Keratinocyte (primary cell): ENCODE measurements at places on chromosomes 6 and 20.

GRCh38 chr6:27867945-27868300, 44.3 kb downstream of the OR2B2 start:
- DNase-seq = no peak

DNA sequence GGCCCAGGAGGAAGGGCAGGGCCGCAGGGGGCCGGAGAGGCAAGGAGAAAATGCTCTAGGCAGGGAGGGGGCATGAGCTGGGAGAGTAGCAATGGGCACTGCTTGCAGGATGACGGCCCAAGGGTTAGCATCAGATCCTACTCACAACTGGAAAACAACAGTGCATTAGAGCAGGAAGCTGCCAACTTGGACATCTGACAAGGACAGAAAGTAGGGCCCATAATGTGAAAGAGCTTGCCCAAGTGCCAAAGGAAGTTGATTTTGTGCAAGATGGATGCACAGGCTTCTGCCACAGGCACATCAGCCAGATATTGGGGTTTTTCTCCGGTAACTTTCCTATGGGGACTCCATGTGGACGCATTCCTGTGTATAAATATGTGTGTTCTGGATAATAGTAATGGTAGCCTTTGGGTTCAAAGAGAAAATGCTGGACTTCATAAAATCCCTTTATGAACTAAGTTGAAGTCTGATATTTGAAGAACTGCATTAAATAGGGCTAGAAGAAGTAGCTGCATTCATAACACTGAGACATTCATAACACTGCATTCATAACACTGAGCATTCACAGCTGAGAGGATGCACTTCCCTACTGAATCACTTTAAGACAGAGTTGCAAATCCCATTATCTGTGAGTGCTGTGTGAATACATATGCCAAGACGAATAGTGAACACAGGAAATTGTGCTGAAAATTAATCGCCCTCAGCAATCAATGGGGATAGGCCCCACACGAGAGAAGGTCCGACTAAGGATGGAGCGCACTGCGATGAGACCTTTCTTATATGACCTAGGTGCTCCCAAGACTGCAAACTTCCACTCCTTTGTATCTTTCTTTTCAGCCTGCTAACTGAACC, 235.6 kb upstream of the PRDM1 start:
- DNase-seq = no peak

DNA sequence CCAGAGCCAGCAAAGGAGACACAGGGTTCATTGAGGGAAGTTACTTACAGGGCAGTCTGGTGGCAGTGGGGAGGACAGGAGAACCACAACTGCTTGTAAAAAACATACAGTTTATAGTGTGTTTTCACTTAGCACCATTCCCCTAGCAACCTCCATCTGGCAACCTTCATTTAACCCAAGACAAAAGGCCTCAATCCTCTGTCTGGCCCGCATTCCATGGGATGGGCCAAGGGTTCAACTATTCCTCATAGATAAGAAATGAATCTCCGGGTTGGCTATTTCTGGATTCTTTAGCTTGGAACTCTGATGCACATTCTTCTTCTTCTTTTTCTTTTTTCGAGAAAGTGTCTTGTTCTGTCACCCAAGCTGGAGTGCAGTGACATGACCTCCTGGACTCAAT, 26.3 kb upstream of the FYN start:
- no peak for DNase-seq

GRCh38 chr6:170347091-170347490, 40.5 kb downstream of the FAM120B start:
- no peak for DNase-seq

- DNase-seq = no peak
Observed at GRCh38 chr20:1880529-1881239, 14.5 kb upstream of the SIRPA start.

GRCh38 chr20:59361411-59361810, 61.0 kb downstream of the EDN3 start:
- no peak for DNase-seq

- no peak for DNase-seq
Observed at GRCh38 chr6:15507746-15508145, 155.1 kb downstream of the DTNBP1 start.

- DNase-seq = no peak
Observed at GRCh38 chr6:83417880-83418663, 12.8 kb downstream of the ME1 start.

GRCh38 chr6:104325341-104326172, 534.2 kb downstream of the HACE1 start:
- DNase-seq = no peak

DNA sequence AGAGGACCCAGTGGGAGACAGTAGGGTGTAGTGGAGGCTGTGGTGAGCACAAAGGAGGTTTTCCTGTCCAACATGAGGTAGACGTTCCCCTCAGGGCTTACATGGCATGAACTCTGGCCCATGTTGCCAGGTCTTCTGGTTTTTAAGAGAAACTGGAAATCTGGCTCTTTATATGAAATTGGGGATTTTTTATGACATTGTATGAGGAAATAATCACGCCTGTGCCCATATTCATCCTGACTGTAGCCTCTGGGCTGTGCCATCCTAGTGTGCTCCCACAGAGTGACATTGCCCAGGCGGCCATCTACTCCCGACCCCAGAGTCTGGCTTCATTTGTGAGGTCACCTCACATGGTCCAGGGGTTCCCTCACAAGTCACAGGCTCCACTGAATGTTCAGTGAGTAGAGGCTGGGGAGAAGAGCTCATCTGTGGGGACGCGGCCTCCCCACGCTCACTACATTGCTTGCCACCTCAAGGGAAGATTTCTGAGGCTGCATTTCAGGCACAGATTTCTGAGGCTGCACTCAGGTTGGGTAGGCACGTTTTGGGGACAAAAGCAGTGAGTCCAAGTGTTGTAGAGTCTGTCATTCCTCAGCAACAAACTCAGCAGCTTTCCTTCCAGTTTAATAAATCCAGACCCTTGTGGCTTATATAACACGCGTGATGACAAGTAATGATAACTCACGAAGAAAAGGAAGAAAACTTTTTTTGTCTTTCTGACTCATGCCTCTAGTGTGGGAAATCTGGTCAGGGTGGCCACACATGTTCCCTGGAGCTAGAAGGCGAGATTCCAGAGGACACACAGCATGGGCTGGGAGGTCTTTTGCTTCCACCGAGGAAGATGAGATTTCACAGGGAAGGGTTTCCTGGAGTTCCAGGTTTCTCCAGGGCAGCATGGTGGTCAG, 41.7 kb downstream of the SLC24A3 start:
- DNase-seq = peak; percentile 23

GRCh38 chr6:37302086-37302686, 44.2 kb upstream of the TMEM217 start:
- no peak for DNase-seq

DNA sequence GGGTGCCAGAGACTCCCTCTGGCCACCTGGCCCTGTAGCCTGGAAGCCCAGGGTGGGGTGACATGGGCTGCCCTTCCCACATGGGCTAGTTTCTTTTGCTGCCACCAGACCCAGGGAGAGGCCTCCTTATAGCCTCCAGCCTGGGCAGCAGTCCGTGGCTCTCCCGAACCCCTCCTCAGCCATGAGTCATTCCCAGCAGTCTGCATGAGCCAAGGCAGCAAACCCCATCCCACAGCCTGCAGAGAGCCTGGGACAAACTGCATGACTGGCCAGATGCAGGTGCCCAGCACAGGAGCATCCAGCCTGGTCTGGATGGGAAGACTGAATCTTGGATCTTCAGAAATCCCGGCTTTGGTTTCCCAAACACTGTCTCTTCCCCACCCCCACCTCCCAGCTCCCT, 75.7 kb downstream of the MRPL14 start:
- DNase-seq = no peak

DNA sequence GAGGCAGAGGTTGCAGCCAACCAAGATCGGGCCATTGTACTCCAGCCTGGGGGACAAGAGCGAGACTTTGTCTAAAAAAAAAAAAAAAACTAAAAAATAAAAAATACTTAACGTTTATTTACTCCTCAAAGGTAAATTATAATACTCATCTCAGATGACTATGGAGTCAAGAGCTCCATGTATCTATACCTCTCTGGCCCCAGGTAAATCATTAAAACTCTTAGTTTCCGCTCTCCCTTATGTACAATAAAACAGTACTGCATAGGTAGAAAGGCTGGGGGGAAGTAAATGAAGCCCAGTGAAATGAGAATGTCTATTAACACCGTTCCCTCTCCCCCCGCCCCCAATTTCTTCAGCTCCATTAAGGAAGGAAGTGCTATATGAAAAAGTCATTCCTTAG, 1.2 kb downstream of the SRSF12 start:
- no peak for DNase-seq

DNA sequence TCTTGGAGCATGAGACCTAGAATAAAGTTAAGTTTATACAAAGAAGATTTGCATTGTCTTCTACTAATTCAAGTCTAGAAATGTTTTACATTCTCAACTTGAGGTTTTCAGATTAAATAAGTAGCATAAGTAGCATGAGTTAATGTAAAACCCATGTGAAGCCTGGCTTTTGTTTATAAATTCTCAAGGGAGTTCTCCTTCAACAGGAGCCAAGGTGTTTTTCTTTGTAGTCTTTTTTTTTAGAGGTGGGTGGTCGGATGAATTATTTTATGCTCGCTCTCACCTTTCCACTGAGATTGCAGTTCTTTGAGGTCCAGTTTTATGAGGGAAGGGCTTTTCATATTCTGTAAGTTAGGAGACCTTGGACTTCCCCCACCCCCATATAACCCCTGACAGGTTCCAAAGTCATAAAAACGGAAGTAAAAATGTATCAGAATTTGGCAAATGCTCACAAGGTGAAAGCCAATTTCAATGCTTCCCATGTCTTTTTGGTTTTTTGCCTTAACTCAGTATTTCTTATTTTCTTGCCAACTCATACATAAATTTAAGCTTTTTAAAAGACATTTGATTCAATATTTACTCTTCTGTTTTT, 244.3 kb upstream of the ASCC3 start:
- no peak for DNase-seq

DNA sequence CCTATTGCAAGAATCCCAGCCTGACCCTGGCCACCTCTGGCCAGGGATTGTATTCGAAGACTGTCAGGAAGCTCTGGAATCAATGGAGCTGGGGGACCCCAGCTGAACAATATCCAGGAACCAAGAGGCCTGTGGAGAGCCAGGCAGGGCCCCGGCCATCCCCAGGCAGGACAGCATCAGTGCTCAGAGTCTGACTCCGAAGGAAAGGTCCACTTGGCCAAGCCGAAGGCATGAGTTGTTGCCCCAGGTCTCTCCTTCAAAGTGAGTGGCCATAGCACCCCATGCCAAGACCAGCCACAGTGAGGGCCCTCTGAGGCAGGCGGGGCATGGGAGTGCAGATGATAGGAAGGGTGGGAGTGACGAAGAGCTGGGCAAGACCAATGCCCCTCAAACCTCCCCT, 193.1 kb downstream of the CDH4 start:
- DNase-seq = no peak

GRCh38 chr6:87473419-87473903, 687 bp downstream of the SLC35A1 start:
- no peak for DNase-seq

DNA sequence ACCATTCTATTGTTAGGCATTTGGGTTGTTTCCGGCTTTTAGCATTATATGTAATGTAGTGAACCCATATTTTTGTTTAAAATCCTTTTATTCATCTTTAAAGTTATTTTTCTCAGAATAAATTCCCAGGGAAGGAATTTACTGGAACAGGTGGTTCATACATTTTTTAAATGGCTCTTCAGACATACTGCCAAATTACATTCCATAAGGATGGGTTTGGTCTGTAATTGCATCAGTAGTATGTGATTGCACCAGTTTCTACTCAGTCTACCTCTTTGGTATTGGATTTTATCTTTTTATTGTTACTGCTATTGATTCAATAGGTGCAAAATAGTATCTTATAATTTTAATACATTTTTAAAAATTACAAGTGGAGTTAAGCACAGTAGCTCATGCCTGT, 27.2 kb downstream of the BRPF3 start:
- DNase-seq = no peak

- DNase-seq = no peak
Observed at GRCh38 chr20:44566811-44567210, 15.6 kb upstream of the PKIG start.

DNA sequence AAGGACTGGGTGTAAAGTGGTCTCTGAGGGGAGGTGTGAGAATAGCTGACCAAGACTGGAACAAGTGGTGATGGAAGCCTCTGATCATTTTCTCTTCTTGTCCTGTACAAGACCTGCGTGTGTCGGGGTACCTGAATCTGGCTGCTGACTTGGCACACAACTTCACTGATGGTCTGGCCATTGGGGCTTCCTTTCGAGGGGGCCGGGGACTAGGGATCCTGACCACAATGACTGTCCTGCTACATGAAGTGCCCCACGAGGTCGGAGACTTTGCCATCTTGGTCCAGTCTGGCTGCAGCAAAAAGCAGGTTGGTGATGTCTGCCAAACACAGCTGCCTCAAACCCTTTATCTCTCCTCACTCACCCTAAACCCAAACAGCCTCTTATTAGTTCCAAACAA, 1.7 kb upstream of the HSD17B8 start:
- DNase-seq = no peak

GRCh38 chr6:1044040-1044836, 267.7 kb upstream of the FOXQ1 start:
- DNase-seq = no peak

- no peak for DNase-seq
Observed at GRCh38 chr20:32918296-32918695, 59.6 kb downstream of the EFCAB8 start.

DNA sequence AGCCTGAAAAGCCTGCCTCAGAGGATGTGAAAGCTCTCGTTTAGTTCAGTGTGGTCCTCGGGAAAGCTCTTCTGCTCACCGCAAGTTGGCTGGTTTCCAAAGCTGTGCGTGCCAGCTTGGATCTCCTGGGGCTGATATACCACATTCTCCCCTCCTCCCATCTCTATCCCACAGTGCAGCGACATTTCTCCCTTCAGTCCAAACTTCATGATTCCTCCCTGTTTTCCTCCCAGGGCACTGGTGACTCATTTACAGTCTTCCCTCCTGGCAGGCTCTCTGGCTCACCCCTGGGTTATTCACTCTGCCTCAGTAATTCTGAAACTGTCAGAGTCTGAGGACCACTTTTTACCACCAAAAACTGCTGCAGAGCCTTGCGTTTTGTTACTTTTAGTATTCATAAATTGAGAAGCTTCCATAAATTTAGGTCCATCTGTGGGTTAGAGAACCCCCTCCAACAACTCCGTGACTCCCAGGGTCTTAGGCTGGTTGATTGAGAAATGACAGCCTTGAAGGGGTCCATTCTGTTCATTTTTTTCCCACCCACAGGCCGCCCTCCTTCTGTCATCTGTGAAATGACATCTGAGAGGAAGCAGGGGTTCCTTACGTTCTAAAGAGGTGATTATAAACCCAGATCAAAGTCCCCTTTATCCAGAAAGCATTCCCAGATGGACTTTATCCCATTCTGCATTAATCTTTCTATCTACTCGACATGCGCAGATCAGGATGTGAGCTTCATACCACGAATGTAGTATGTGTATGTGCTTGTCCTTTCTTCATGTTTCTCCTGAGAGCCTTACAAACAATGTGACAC, 6.1 kb downstream of the TRIM10 start:
- DNase-seq = peak; percentile 32
